ENCODE measurements at places on chromosomes 5 and 9. TPM values are rescaled to one million over a fixed set of nuclear protein-coding genes. Genes with fewer than 3 reads are reported as not detected.

TAL2 gene
- total RNA-seq: 1.1 TPM

PCDHGB3 gene
- total RNA-seq: 13.2 TPM

EPB41L4B gene
- 47.7 TPM for total RNA-seq

RMRP gene
- total RNA-seq: 2,462 TPM

ALDOB gene
- not detected for total RNA-seq

ORM2 gene
- total RNA-seq: not detected

SPDL1 gene
- total RNA-seq: 6.1 TPM

GRCh38 chr9:87562062-87562461 is 64.4 kb downstream of the DAPK1 start:
- no peak for DNase-seq

DNA sequence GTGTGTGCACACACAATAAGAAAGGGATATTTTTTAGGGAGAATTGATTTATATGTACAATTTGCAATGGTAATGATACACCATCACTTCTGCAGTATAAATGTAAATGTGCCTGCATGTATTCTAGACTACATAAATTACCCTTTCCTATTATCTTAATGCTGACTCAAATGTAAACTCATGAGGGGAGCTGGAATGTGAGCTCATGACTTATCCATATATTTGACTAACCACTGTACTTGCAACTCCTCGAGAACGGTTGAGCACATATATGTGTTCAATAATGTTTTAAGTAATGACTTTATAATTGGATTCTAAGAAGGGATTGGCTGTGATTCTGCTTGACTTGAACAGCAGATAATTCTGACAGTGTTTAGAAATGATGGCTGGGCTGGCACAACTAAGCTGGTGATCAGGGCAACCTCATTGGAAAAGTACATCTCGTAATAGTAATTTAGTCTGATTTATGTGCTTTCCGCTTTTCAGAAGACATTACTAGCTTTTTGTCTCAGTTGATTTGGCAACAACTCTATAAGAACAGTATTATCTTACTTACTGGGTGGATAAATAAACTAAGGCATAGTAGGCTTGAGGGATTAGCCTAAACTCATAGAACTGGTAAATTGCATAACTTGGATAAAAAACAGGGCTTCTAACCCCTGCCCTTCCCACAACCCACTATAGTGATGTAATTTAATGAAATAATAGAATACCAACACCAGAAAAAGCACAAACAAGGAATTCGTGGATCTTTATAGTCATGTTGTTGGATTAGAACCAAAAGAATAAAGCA is 130.2 kb upstream of the SPEF2 start:
- DNase-seq: no peak

DNA sequence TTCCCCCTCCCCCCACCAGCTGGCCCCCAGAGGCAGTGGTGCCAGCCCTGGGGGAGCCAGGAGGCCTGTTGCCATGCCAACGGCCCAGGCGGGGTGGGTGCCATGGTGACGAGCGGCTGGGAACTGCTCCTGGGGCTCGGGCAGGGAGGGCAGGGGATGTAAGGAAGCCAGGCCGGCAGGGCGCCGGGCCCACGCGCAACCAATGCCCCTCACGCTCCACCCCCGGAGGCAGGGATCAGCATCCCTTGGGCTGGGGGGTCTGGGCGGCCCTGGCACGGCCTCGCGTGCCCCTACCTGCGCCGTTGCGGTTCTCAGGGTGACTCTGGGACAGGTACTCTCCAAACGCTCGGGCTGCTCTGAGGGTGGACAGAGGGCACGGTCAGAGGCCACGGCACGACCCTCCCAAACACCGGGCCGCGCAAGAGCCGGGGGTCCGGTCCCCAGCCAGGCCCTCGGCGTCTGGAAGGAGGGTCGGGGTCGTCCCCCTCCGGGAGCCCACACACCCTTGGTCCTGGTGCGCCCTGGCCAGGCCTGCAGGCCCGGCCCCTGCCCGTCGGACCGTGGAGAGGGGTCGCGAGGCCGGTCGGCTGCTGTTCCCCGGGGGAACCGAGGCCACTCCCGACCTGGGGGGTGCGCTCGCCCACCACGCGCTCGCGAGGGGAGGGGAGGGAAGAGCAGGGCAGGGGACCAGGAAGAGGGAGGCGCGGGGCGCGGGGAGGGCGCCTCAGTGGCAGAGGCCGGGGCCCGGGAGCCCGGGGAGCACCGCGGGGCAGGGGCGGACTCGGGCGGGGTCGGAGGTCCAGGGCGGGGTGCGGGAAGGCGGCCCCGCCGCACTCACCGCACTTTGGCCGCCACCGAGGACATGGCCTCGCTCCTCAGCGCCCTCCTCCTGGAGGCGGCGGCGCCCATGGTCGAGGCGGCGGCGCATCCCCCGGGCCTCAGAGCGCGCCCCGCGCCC is 661 bp downstream of the NSMF start:
- DNase-seq: no peak

- DNase-seq: no peak
These were observed 39.8 kb downstream of the F2RL2 start for GRCh38 chr5:76583163-76584047.

DNA sequence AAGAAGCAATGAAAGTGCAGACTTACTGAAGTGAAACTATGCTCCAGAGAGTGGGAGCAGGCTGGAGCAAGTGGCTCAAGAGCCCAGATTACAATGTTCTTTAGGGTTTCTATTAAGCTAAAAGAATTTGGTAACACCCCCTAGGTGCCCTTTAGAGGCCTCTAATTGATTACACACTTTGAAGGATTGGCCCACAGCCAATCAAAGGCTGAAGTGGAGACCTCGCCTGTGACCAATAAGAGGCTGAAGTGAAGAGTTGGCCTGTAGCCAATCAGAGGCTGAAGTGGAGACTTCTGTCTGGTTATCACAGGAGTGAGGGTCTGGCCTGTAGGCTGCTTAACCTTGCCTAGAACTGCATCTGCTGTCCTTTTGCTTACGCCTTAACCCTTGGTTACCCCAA is 46.7 kb upstream of the SPATA31C2 start:
- no peak for DNase-seq

GRCh38 chr9:114275246-114276004 is 47.5 kb upstream of the ORM1 start:
- no peak for DNase-seq

- DNase-seq: no peak
These were observed 8.9 kb downstream of the SMAD5 start for GRCh38 chr5:136141561-136141960.

DNA sequence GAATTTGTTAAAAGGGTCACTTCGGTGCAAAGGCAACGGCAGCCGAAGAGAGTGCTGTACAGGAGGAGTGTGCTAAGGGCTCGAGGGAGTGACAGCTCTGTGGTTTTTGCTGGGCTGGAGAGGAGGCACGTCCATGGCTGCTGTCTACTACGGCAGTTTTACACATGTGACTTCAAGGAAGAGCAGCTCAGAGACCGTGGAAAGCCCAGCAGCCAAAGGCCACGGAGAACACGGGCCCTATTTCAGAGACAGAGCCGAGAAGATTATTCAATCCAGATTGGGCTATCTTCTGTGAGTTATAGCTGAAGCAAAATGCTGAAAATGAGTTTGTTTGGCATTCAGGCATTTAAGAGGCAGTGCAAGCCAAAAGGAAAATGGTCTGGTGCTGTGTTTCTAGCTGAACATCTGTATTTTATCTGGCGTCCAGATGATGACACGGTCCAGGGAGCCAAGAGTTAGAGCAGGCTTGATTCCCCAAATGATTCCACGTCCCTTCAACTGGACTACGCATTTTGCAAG is 96.4 kb downstream of the RFK start:
- no peak for DNase-seq

- no peak for DNase-seq
These were observed 351.5 kb upstream of the KLF4 start for GRCh38 chr9:107841076-107841475.

GRCh38 chr9:118533850-118534249 is 829.6 kb downstream of the TLR4 start:
- DNase-seq: no peak

- DNase-seq: no peak
These were observed 122.5 kb downstream of the TMEM174 start for GRCh38 chr5:73295447-73295846.

DNA sequence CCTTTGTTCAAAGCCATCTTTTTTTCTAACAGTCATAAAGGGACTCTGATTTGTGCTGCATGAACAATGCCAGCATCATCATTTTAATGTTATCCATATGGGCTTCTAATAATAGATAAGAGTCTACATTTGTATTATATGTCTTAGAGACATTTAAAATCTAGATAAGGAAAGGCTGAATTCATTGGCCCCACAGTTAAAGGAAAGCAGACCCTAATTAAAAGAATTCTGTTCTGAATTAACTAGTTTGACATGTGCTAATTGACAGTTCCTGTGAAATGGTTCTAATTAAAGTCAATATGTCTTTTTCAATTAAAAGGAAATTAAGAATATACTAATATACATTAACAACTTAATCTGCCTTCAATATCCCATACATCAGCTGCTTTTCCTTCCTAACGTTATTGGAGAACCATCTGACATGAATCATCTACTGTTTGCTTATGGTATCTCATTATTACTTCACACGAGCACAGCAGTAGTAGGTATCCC is 104.7 kb downstream of the NR2F1-AS1 start:
- no peak for DNase-seq

DNA sequence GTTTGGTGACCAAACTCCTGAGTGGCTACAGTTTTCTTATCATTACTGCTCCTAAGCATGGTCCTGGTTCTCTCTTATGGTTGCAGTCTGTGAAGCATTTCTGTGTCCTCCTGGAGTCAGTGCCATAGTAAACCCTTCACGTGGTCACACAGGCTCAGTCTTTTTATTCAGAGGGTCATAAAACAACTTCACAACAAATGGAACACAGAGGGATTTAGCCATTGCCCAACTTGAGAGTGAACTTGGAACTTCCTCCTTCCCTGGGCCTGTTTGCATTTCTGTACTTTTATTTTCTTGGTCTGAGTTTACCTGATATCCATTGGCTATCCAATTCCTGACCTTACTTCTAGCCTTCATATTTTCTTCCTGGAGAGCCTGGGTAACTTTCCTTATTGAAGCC is 144.9 kb downstream of the CCDC192 start:
- no peak for DNase-seq

DNA sequence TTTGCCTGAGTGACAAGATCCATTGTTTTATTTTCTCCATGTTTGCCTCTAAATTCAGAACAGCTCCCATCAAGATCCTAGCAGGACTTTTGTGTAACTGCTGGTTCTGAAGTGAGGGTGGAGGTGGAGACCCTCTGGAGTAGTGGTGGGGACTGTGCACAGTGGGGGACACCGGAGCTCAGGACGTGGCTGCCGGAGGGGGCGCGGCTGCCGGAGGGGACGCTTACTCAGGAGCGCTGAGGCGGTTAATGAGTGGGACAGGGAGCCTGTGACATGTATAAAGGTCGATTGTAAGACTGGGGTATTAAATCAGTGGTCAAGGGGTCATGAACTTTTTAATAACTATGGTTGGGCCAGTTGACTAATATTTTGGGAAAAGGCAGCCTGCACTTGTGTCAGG is 127.0 kb upstream of the CACNA1B start:
- DNase-seq: no peak

DNA sequence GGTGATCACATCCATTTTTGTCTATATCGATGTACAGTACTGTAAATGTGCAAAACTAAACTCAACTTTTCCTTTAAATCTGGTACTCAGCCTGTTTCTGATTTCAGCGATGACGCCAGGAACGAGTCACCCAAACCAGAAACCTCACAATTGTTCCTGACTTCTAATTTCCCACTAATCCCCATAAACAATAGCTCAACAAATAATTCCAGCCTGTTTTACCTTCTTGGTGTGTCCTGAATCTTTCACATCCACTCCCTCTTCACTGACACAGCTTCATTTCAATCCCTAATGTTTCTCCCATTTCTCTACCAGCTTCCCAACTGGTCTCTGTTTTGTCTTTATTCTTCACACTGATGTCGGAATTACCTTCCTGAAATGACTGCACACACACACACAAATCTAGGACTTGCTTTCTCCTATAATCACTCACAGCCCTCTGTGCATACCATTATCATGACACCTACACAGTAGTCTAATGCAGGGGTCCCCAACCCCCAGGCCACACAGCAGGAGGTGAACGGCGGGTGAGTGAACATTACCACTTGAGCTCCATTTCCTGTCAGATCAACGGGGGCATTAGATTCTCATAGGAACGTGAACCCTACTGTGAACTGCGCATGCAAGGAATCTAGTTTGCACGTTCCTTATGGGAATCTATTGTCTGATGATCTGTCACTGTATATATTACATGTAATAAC is 97.8 kb upstream of the SLC30A5 start:
- no peak for DNase-seq

- no peak for DNase-seq
These were observed 378.6 kb upstream of the TYRP1 start for GRCh38 chr9:12314589-12314988.

DNA sequence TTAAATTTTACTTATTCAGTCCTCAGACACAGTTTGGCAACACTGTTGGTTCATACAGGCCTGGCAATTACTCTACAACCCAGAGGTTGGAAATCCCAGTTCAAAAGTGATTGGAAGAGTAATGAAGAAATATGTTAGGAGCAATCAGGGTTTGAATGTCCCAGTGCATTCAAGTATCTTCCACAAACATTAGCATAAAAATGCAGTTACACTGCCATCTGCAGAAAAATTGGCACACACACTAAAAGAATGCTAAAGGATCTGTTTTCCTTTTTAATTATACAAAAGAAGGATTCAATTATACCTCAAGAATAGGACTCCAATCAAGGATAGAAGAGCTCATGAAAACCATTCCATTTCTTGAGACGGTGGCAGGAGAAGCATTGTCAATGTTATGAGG is 130.2 kb downstream of the DNAH5 start:
- no peak for DNase-seq

DNA sequence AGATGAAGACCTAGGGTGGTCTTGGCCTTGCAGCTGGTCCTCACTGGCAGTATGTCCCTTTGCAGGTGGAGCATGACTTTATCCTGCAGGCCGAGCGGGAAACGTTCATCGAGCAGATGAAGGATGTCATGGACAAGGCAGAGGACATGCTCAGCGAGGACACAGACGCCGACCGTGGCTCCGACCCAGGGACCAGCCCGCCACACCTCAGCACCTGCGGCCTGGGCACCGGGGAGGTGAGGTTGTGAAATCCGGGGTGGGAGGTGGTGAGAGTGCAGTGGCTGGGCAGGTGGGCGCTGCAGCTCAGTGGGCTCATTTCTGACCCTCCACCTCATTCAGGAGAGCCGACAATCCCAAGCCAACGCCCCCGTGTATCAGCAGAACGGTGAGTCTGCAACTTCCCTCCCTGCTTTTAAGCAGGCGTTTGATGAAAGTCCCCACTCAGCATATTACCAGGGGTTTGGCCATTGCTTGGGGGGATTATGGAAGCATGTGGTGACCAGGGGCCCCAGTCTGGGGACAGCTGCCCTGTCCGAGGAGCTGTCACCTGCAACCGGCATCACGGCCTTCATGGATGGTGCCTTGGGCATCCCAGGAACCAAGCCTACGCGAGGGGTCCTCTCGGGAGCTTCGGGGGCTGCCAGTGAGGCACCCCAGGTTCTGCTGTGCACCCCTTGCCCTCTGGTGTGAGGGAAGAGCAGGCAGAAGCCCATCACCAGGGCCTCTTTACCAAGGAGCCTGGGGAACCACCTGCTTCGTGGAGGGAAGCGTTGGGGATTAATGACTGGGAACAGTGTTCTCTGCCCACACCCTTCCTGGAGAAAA is 84.0 kb downstream of the WNK2 start:
- DNase-seq: no peak
